Stimulated activated CD8-positive, alpha-beta memory T cell treated with anti-CD3 and anti-CD28 coated beads, Interleukin-7, amount 100 ng/mL, for 24 hours (primary cell): ENCODE measurements at places on chromosomes 12 and 14.

DNA sequence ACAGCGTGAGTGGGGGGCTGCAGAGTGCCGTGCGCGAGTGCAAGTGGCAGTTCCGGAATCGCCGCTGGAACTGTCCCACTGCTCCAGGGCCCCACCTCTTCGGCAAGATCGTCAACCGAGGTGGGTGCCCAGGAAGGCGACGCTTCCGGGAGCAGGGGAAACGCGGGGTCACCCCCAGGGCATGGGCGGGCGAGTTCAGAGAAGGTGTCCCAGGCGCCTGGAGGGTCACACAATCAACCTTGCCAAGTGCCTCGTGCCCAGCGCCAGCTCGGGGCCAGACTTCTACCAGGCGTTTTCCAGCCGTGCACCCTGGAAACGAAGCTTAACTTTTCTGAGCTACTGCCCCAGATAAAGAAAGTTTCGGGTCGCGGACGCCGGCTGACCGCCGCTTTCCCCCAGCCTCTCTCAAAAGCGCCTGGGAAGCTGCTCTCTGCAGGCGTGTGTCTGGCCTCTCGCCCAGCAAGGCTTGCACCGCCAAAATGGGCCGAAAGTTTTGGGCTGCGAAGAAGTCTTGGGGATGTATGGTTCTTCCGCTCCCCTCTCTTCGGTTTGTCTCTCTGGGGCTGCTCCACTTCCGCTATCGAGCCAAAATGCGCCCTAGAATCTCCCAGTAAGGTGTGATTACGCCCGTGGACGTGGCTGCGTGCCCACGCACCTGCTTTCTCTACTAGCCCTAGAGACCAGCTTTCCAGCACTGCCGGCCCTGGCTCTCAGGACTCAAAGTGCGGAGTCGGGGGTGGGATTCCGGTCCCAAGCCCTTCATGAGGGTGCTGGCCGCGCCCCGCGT, 1.7 kb downstream of the WNT1 start:
- DNase-seq = no peak

- no peak for DNase-seq
Measured at GRCh38 chr12:14810953-14811483, 3.0 kb downstream of the SMCO3 start.

DNA sequence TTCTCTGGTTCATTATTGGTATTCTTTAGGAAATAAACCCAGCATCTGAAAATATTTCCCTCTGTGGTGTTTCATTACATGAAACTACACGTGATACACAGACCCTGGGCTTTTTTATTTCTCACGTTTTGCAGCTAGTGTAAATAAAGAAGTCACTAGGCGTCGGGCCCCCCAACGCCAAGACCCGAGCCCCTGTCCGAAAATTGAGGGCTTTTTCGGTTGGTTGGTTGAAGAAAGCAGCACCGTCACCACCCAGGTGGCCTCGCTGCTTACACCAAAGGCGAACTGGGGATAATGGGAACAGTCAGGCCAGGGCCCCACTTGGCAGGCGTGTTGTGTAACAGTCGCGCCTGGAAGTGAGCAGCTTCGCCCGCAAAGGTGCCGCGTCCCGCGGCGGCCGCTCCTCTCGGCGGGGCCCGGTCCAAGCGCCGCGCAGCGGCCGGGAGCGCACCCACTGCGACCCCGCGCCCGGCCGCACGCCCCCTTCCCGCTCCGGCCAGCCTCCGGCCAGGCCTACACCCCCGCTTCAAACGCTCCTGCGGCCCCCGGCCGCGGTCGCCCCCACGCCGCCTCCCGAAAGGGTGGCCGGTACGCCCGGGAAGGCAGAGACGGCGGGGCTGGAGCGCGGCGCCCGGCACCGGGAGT, 1.2 kb downstream of the DUSP16 start:
- no peak for DNase-seq

- no peak for DNase-seq
Measured at GRCh38 chr14:89870316-89870715, 84.2 kb downstream of the EFCAB11 start.

- no peak for DNase-seq
Measured at GRCh38 chr12:51906430-51907082, 748 bp upstream of the ACVRL1 start.

GRCh38 chr14:21066882-21067502, 3.1 kb upstream of the ARHGEF40 start:
- no peak for DNase-seq

DNA sequence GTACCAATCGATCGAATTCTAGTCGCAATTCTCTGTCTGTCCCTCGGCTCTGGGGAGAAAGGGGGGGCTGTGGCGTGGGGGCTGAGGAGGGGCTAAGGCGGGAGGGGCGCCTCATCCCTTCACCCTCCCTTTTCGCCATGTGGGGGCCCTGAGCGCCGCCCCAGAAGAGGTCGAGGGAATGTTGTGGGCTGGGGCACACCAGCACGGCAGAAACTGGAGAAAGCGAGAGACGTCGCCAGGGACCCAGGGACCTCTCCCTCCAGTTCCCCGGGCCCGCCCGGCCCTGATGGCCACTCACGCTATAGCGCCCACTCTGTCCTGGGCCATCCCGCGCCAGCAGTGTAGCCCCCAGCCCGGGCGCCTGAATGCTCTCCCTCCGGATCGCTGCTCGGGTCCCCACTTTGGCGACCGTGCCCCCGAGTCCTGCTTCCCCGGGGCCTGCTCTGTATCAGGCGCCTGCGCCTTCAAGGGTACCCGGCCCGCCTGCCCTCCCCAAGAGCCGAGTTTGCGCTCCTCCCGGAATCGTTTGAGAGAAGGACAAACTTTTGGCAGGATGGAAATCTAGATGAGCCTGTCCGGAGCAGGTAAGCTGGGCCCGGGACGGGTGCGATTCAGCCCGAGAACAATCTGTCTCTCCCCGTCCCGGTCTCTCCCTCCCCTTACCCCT, 62.6 kb downstream of the SMUG1 start:
- DNase-seq = no peak

DNA sequence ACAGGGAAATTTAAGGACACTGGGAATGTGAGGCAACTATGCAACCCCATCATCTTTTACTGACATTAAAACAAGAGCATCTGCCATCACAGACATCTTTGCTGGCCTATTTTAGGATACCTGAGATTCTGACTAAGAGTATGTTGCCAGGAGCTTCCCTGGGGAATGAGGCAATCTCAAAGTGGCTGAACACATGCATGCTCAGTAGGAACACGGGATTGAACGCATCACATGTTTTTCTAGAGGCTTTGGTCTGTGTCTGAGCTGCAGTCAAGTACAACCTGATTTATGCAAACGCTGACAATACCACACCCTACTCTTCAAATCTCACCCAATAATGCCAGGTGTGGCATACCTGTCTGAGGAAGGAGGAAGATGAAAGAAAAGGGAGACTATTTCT, 416.5 kb downstream of the NELL2 start:
- no peak for DNase-seq

DNA sequence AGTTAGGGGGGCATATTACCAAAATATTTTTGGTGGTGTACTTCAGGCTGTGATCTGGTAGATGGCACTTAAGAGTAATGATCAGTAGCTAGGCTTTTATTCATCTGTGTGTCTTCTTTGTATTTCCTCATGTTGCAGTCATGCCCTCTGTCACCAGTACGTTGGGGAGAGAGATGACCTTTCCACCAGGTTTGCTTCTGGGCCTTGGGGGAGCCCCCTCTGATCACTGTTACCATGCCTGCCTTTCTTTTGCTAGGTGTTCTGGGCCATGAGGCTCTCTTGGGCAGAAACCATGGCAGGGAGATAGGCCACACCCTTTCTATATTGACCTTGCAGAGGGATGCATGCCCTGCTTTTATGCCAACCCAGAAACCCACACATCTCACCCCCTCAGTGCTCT, 208.5 kb downstream of the RAD51B start:
- no peak for DNase-seq

- no peak for DNase-seq
Measured at GRCh38 chr12:38142974-38143373, 173.6 kb upstream of the ALG10B start.

GRCh38 chr14:50340963-50341362, 28.8 kb downstream of the DMAC2L start:
- DNase-seq = no peak

DNA sequence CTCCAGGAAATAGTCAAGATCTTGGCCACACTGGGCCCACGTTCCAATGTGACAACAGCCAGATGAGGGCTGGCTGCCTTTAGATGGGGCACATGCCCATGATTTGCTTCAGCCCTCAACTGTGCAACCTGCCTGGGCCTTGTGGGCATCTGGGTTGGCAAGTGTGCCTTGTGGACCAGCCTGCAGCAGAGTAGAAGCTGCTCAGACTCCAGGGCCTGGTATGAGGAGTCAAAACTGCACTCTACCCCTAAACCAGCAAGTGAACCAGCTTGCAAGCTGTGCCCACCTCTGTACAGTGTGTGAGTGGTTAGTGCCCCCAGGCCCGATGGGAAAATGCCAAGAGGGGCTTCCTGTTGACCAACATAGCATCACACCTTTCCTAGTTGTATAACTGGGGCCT, 17.9 kb downstream of the PHETA1 start:
- DNase-seq = no peak
